ENCODE measurements at places on chromosomes 11 and 22.

- DNase-seq = no peak
Measured at GRCh38 chr11:31487848-31488247, 21.6 kb downstream of the IMMP1L start.

DNA sequence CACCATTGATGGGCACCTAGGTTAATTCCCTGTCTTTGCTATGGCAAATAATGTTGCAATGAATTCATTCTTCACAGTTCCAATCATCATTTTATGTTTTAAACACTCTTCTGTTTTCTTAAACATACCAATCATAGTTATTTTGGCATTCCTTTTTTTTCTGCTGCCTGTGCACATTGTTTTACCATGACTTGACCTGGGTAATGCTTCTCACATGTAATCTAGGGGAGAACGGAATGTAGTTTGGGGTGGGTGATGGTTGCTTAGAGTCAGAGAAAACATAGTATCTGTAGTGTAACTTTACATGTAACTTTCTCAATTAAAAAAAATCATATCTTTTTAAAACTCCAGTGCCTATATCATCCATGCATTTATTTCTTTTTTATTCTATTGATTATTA is 1945.3 kb upstream of the RAG2 start:
- no peak for DNase-seq

DNA sequence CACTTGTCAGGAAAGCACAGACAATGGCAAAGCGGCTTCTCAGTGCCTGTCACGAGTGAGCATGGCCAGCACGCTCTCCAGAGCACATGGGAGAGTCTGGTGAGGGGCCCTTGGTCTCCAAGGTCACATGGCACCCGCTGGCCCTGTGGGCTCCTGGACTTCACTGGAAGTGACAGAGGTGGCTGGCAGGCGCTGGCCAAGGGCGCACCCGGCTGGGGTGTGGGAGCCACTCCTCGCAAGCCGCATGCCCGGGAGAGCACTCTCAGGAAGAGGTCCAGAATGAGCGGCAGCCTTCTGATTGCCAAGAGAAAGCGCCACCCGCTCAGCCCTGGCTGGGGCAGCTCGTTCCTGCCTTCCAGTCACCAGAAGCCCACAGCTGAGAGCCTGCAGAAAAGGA is 17.1 kb upstream of the MOB2 start:
- DNase-seq = no peak

DNA sequence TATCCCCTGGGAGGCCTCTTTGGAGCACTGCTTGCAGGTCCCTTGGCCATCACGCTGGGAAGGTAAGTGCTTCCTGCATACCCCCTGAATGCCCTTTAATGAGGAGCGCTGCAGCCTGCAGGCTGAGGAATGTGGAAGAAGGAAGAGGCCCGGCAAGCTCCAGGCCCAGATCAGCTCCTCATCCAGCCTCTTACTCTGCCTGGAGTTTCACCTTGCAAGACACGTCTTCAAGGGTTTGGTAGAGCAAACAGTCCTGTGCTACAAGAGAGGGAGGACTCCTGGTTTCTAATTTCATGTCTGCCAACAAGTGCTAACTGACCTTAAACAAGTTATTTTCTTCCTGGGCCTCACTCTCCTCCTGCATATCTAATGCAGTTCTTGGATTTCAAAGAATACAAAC is 10.9 kb downstream of the SLC2A11 start:
- no peak for DNase-seq

GRCh38 chr11:57131080-57131790 is 50.5 kb upstream of the LRRC55 start:
- DNase-seq = no peak

DNA sequence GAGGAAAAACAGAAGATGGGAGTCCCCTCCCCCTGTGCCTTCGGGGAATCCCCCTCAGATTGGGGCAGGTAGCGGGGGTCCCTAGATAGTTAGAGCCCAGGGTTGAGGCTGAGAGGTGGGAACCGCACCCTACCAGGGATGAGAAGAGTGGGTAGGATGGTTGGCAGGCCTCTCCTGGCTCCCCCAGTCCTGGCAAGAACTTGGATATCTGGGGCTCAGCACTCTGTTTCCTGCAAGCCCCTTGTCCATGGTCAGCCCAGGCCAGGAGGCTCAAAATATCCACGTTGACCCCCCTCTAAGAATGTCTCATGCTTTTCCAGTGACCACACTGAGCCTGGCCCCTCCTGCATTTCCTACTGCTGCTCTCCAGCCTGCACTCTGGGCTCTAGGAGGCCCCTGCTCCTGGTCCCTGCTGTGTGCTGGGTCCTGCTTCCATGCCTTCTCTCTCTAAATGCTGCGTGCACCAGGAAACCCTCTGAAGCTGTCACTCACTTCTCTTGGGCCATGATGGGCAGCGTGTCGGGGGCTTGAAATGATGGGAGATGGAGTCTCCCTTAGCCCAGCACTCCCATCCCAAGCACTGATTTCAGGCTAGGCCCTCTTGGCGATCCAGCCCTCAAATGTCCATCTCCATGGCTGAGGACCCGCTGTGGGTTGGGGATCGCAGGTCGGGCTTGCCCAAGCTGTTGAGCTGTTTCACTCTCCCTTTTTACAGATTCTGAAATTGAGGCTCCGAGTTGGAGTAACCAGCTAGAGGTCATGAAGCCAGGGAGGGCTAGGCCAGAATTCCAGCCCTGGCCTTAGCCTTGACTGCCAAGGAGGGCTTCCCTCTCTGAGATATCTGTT is 2.0 kb downstream of the MAP3K11 start:
- DNase-seq = no peak

DNA sequence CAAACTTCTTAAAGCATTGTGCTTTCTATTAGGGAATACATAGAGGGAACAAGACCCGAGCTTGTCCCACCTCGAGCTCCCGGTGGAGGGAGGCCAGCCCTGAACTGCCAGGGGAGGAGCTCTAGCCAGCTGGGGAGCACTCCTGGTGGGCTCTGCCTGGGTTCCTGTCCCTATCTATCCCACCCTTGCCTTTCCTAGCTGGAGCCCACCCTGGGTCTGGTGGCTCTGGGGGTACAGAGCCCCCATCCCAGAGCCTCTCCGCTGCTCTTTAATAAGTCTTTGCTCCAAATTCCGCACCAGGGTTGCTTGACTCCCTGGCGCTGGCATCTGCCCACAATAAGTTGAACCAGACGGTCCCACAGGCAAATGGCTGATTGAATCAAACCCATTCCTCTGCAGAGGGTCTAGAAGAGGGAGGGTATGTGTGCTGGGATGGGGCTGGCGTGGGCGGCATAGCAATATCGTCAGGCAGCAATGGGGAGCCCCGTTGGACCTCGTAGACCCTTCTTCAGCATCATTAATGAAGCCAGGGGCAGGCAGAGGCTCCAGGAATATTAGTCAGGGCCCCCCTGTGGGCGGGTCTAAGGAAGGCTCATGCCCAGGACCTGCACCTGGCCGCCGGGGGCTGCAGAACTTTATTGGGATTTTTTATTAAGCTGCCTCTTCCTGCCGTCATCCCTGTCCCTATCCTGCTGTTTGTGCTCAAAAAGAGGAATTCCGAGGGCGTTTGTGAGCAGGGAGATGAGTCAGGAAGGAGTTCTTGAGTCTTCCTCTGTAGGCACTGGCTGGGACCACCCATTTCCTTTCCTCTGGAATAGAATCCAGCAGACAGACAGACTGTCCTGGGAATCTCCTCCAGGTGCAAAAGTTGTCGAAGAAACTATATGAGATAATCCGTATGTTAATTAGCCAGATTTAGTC is 38.5 kb upstream of the RIC3 start:
- no peak for DNase-seq
